ENCODE measurements at places on chromosomes 7 and 10.

GRCh38 chr10:126840576-126841135, 64.6 kb upstream of the DOCK1 start:
- DNase-seq = no peak

DNA sequence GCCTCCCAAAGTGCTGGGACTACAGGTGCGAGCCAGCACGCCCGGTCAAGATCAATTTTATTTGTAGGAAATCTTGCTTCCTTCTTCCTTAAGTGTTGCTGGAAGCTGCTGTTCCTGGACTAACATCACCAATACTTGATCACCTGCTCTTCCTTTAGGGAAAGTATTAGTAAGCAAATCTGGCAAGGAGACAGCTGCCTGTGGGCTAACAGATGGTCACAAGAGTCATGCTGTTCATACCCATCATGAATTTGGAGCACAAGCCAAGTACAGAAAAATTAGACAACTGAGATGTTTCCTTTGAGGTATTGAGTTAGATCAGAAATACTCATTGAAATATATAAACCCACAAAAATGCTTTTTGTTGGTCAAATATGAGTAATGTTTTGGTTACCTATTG, 27.9 kb downstream of the BAIAP2L1 start:
- no peak for DNase-seq

GRCh38 chr10:101079874-101080273, 18.1 kb downstream of the KAZALD1 start:
- no peak for DNase-seq

- DNase-seq = no peak
Observed at GRCh38 chr10:99784727-99785441, 2.4 kb downstream of the ABCC2 start.

DNA sequence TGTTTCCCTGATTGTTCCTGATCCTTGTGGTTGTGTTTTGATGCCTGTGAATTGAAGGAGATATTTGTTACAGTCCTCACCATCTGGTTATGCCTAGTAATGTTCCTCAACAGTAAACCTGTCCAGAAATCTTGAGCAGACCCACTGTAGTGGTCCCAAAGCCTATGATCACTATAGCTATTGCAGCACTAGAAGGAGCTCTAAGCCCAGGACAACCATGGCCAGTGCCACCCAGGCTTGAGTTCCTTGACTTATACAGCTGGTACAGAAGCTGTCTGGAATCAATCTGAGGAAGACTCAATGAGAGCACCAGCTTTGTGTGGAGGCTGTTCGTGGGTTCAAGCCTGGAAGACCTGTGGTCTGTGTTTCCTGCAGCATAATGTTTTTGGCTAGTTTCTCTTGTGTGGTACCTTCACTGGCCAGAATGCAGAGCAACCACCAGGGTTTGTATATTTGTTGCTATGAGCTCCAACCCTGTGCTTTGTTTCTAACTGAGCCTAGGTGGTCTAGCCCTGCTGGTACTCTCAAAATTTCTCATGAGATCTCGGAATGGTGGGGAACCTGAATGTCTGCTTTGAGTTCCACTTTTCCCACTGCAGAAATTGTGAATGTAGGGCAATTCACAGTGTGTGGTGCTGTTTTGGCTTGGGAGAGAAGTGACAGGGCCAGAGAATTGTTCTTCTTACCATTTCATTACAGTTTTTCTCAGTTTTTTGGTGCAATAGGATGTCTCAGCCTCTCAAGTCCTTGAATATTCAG, 355.2 kb downstream of the SUGCT start:
- no peak for DNase-seq

DNA sequence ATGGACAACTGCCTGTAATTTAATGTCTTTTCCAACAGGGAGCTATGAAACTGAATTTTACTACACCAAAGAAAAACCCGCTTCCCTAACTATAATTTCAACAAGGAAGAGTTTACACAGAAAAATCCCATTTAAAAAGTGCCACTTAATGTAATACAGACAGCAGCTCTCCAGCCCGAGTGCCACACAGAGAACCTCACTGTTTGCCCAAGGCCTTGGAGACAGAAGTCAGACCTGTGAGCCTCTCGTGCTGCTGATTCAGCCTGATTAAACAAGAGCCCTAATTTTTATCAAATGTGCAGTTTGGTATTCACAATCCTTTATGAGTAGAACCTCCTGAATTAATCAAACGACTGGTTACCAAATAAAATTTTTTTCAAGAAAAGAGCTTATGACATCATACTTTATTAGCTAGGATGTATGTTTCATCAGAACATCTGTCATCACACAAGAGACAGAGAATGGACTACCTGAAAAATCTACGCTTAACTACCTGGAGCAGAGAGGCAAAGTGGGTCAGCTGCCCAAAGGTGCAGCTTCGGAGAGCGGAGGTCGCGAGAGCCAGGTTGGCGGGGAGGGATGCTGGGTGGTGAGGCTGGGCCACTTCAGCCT, 543.6 kb downstream of the SDK1 start:
- DNase-seq = no peak

GRCh38 chr7:158666401-158666800, 38.2 kb downstream of the NCAPG2 start:
- DNase-seq = no peak

DNA sequence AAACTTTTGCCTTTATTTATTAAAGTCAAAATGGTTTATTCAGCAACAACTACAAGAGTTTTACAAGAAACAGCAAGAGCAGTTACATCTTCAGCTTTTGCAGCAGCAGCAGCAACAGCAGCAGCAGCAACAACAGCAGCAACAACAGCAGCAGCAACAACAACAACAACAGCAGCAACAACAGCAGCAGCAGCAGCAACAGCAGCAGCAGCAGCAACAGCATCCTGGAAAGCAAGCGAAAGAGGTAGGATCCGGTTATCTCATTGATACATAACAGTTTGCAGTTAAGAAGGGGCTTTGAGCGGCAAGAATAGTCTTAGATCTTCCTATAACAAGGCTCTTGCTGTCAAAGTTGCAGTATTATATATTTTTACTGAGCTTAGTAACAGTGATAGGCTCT, 215.1 kb downstream of the FOXP2 start:
- DNase-seq = no peak

GRCh38 chr10:70053841-70054288, 1.2 kb downstream of the MACROH2A2 start:
- no peak for DNase-seq

DNA sequence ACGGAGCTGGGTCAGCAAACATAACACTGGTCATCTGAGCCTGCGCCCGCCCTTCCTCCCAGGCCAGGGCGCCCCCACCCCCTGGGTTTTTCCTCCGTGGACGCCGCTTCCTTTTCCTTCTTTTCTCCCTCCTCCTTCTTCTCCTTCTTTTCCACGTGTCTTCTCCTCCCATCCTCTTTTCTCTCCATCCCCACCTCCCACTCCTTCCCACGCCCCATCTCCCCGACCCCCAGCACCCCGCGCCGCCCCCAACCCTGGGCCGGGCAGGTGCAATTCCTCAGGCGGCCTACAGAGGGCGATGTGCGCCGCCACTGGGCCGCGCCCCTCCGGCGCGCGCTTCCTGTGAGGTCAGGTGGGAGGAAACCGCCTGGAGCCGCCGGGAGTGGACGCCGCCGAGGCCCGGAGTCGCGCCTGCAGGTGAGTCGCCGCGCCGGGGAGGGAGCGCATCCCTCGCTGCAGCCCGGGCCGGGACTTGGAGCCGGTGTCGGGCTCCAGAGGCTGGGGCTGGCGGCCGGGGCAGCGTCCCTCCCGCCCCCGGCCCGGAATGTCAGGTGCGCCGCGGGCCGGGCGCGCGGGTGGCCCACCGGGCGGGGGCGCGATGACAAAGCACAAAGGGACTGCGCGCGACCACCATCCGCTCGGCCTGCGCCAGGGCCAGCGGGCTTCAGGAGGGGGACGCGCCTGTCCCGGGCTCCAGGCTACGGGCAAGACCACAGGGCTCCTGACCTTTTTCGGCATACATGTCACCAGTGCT, at the start of gene FAM241B:
FAM241B (plus strand) TSS at position 351 of the 754 bp plus-strand sequence. CDS start 1,497 bp downstream, outside the sequence.
- peak; percentile 45 for DNase-seq

GRCh38 chr10:1240341-1240775, 184.2 kb downstream of the WDR37 start:
- DNase-seq = no peak

DNA sequence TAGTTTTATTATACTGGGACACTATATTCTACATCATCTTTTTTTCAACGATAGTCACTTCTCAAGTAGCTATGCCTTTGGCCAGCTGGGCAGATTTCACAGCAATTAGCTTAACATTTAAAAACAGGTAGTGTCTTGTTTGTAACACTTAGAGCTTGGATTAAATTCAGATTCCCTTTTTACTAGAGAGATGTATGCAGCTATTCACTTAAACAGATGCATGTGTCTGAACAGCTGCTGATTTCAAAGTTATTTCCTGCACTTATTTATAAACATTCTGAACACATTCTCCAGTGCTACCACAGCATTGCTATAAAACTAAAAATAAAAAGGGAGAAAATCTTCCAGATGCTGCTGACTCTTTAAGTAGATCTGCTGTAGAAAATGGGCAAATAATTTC, 637.2 kb downstream of the POM121L12 start:
- DNase-seq = no peak

DNA sequence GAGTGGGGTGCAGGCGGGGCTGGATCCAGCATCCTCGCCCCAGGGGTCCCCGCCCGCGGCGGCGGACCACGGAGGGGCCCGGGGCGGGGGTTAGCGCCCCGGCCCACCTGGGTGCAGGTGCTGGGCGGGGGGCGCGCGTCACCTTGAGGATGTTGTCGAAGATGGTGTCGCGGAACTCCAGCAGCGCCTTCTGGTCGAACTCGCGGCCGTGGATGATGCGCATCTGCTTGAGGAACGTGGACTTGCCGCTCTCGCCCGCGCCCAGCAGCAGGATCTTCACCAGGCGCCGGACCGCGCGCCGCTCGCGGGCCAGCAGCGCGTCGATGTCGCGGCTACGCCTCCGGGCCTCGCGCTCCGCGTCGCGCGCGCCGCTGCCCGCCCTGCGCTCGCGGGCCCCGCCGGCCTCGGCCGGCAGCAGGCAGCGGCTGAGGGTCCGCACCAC, 376 bp downstream of the GNA12 start:
- DNase-seq = no peak

- DNase-seq = no peak
Observed at GRCh38 chr7:2154121-2154520, 78.6 kb downstream of the MAD1L1 start.

- no peak for DNase-seq
Observed at GRCh38 chr10:33307835-33308234, 26.6 kb downstream of the NRP1 start.

- no peak for DNase-seq
Observed at GRCh38 chr7:99363286-99363685, 11.2 kb upstream of the ARPC1B start.

- DNase-seq = no peak
Observed at GRCh38 chr10:121310151-121310711, 288.0 kb downstream of the FGFR2 start.

DNA sequence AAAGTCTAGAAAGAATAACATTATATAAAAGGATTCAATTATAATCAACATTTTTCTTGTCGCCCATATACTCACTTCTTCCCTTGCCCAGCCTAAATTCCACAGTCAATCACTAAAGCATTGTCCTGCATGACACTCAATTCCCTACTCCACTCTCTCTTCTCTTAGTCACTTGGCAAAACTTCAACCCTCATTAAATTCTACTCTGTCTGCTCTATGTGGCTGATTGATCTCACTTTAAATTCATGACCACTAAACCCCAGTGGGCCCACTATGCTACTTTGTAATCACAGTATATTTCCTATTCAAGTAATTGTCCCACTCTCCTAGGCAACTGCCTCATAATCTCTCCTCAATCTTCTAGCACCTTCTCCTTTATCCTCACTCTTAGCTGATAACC, 54.1 kb downstream of the MTERF1 start:
- no peak for DNase-seq

DNA sequence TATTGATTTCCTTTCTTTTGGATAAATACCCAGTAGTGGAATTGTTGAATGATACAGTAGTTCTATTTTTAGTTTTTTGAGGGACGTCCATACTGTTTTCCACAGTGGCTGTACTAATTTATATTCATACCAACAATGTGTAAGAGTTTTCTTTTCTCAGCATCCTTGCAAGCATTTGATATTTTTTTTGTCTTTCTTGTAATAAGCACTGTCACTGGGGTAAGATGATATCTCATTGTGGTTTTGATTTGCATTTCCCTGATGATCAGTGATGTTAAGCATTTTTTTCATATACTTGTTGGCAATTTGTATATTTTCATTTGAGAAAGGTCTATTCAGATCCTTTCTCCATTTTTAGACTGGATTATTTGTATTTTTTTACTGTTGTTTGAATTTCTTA, 308.7 kb downstream of the PTEN start:
- no peak for DNase-seq
